ENCODE measurements at places on chromosomes 5 and 9.

- DNase-seq = no peak
Observed at GRCh38 chr5:168552146-168552545, 23.0 kb downstream of the FBLL1 start.

DNA sequence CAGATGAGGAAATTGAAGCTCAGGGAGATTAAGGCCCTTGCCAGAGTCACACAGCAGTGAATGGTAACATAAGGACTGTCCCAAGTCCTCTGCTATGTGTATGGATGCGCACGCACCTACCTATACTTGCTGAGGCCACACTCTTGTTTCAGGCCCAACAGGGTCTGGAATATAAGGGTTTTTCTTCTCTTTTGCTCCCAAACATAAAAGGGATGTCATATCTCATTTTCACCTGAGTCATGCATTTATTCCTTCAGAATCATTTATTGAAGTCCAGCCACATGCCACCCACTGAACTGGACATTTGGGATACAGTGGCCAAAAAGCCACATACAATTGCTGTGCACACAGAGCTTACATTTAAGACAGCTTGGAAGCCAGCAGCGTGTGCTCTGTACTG lies 92.0 kb downstream of the SH3TC2 start:
- DNase-seq = no peak

- no peak for DNase-seq
Observed at GRCh38 chr5:147055089-147055826, 176.7 kb upstream of the PPP2R2B start.

- no peak for DNase-seq
Observed at GRCh38 chr9:124511426-124511840, 4.2 kb upstream of the NR5A1 start.

DNA sequence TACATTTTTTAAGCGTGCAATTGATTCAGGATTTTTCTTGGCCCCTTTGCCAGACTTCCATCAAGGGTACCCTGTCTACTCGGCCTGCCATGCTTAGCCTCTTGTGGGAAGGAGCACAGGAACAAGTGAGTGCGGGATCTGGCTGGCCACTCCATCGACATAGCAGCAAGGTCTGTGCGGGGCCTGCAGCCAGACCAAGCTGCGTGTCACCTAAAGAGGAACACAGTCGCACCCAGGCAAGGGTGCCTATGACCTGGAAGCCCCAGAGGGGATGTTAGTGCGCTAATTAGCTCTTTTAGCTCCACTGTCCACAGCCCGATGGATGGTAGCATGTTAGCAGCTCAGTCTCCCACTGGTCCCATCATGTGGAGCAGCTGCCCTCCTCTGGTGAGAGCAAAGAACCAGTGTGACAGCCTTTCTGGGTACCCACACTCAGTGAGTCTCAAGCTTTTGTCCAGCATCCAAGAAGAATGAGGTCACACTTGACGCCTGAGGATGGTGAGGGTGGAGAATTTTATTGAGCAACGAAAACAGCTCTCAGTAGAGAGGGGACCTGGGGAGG lies 38.7 kb downstream of the FTMT start:
- no peak for DNase-seq

- no peak for DNase-seq
Observed at GRCh38 chr5:25393957-25394356, 749.2 kb upstream of the CDH10 start.

DNA sequence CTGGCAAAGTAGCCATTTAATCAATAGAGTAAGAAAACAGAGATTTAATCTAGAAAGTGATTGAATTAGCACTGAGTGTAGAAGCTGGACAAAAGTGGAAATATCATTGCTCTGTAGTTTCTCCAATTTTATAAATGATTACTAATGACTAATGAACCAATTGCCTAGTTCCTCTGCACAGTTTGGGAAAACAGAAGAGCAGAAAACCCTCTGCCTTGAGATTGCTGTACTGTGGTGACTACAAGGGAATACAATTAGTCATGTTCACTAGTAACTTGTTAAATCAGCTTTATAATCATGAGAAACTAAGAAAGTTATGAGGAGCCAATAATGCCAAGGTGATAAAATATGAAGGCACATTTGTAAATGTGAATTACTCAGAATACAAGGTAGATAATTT lies 21.1 kb upstream of the C6 start:
- no peak for DNase-seq

DNA sequence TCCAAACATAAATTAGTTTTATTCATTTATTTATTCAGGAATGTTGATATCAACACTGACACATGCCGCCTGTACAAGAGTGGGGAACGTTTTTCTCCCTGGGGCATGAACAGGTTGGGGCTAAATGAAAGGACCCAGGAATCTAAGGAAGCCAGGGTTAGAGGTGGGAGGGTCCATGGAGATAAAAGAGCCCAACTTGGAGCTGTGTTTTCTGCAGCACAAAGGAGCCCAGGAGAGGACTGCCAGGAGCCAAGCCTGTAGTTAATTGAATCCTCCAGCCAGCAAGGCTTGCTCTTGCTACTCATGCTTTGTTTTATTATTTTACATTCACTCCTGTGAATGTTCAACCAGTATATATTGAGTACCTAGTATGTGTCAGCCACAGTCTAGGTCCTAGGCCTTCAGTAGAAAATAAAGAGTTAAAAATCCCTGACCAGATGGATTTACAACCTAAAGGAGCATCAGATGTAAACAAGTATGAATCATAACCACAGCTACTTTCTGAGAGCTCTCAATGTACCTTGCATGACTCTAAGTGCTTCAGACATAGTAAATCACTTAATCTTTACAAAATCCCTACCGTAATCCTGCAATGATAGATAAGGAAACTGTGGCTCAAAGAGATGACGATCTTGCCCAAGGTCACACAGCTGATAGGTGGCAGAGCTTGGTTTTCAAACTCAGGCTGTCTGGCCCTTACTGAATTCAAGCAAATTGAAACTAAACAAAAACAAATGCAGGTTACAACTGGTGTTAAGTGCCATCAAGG lies 69.8 kb downstream of the ASTN2 start:
- no peak for DNase-seq

- DNase-seq = no peak
Observed at GRCh38 chr5:1975898-1976765, 93.4 kb upstream of the IRX4 start.

DNA sequence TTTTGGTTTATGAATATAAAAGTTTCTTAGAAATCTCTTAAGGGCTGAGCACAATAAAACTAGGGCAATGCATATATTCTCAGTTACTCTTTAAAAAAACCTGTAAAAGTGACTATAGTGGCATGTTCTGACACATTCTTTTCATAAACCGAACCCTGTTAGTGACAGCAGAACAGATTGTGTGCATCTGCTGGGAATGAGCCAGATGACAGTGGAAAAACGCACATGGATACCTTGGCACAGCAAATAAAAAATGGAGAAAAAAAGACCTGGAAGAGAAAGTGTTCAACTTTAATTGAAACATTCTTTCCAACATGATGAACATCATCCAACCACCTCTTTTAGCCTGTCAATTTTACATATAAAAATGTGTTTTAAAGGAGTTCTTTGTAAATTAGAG lies 12.7 kb downstream of the MEF2C start:
- no peak for DNase-seq

- no peak for DNase-seq
Observed at GRCh38 chr9:111938427-111938800, 41.8 kb downstream of the UGCG start.

DNA sequence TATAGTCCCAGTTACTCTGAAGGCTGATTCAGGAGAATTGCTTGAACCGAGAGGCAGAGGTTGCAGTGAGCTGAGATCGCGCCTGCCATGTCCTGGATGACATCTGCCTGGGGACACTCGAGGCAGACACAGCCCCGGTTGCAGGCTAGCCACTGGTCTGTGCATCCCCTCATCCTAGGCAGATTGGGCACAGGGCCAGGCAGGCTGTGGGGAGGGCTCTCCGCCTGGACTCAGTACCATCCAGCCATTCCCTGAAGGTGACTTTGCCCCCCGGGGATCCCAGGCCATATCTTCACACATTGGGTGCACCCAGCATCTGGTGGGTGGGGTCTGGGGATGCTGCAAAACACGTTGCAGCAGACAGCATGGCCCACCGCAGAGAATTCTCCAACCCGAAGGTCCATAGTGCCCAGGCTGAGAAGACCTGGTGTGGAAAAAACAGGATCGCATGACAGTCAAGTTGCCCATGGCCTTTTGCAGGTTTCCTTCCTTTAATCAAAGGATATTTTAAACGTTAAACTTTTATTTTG lies 50.9 kb upstream of the SUSD3 start:
- no peak for DNase-seq
